Transverse colon (tissue), 4 donors: ENCODE measurements at places on chromosomes 3 and 15. TPM values are rescaled to one million over a fixed set of nuclear protein-coding genes. Genes with fewer than 3 reads are reported as not detected.

The GCNT3 gene
- total RNA-seq = 206 TPM

DNA sequence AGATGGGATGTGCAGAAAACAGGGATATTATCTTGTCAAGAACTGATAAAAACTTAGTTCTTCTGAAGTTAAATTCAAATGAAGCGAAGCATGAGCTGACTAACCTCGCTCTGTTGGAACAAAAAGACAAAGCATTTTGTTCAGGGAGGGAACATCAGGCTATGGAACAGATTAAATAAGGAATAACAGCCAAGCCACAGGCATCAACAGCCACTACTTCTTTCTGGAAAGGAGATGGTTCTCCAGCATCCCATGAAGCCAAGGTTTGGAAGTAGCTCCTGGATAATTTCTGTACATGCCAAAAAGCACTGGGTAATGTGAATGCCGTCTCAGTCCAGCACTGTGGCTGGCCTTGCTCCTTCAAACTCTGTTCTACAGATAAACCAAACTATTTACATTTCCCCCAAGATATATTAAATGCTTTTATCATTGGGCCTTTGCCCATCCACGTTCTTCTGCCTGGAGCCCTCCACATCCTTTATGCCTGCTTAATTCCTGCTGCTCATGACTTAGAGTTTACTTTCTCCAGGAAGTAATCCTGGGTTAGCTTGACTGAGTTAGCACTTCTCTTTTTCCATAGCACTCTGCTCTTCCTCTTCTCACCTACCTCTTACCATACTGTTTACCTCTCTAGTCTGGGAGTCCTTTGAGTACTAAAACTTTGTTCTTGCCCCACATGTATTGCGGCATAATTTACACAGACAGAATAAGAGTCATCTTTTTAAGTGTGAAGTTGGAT lies 232.0 kb downstream of the CLSTN2 start:
- no peak for DNase-seq
- H3K36me3 ChIP-seq = no peaks in the 10 kb centered on the region
- H3K27ac ChIP-seq = no peak overlapping the region
- no peaks in the 10 kb centered on the region for H3K4me1 ChIP-seq

GRCh38 chr3:104669083-104669482 lies 697.6 kb upstream of the ALCAM start:
- H3K36me3 ChIP-seq = no peaks in the 10 kb centered on the region
- no peaks in the 10 kb centered on the region for H3K27me3 ChIP-seq
- H3K4me1 ChIP-seq = no peaks in the 10 kb centered on the region
- DNase-seq = no peak
- H3K27ac ChIP-seq = no peak overlapping the region
- H3K4me3 ChIP-seq = no peak overlapping the region

- H3K27me3 ChIP-seq = no peaks in the 10 kb centered on the region
- no peak for DNase-seq
- H3K36me3 ChIP-seq = no peaks in the 10 kb centered on the region
- peaks cover 6% of the 10 kb centered on the region for H3K4me1 ChIP-seq
- H3K4me3 ChIP-seq = no peak overlapping the region
Measured at GRCh38 chr3:128794067-128794768, 68.2 kb downstream of the RAB7A start.

GRCh38 chr3:17442332-17443049 lies 299.9 kb downstream of the TBC1D5 start:
- H3K36me3 ChIP-seq = no peaks in the 10 kb centered on the region
- H3K4me3 ChIP-seq = no peak overlapping the region
- H3K27me3 ChIP-seq = no peaks in the 10 kb centered on the region
- no peaks in the 10 kb centered on the region for H3K4me1 ChIP-seq

GRCh38 chr3:161637559-161637958 lies 141.0 kb downstream of the OTOL1 start:
- no peaks in the 10 kb centered on the region for H3K4me1 ChIP-seq
- H3K4me3 ChIP-seq = no peak overlapping the region
- H3K27me3 ChIP-seq = no peaks in the 10 kb centered on the region
- H3K36me3 ChIP-seq = no peaks in the 10 kb centered on the region
- DNase-seq = no peak
